Stimulated activated CD4-positive, alpha-beta T cell treated with anti-CD3 and anti-CD28 coated beads, Interleukin-2, amount 100 ng/mL, for 24 hours (primary cell): ENCODE measurements at places on chromosomes 2 and 18.

DNA sequence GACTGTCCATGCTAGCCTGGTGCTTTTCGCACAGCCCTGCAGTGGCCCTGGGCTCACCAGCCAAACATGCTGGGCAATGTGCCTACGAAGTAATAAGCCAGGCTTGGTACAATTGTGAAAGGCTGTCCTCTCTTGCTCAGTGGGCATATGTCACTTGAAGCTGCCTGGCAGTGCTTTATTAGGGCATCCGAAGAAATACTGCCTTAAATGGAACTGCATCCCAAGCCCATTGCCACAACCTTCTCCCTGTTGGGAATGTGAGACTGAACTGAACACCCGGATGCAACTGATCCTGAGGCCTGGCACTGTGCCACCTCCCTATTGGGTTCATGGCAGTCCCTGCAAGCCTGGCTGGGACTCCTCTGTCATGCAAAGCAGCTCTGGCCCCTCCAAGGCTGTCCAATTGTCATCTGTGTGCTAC lies 15.9 kb downstream of the CAPG start:
- no peak for DNase-seq

- DNase-seq: no peak
Observed at GRCh38 chr2:158142165-158142564, 40.5 kb downstream of the UPP2 start.

GRCh38 chr18:80147037-80147417 lies 38.0 kb downstream of the ADNP2 start:
- DNase-seq: no peak

- DNase-seq: no peak
Observed at GRCh38 chr18:77084688-77085035, 47.9 kb downstream of the MBP start.

- DNase-seq: no peak
Observed at GRCh38 chr2:122805346-122805745, 1049.9 kb downstream of the TSN start.

GRCh38 chr2:73176205-73176880 lies 26.0 kb upstream of the NOTO start:
- DNase-seq: peak; percentile 22

- DNase-seq: no peak
Observed at GRCh38 chr2:63792530-63792929, 49.2 kb upstream of the UGP2 start.

GRCh38 chr2:54029721-54030395 lies 59.1 kb upstream of the PSME4 start:
- DNase-seq: no peak

DNA sequence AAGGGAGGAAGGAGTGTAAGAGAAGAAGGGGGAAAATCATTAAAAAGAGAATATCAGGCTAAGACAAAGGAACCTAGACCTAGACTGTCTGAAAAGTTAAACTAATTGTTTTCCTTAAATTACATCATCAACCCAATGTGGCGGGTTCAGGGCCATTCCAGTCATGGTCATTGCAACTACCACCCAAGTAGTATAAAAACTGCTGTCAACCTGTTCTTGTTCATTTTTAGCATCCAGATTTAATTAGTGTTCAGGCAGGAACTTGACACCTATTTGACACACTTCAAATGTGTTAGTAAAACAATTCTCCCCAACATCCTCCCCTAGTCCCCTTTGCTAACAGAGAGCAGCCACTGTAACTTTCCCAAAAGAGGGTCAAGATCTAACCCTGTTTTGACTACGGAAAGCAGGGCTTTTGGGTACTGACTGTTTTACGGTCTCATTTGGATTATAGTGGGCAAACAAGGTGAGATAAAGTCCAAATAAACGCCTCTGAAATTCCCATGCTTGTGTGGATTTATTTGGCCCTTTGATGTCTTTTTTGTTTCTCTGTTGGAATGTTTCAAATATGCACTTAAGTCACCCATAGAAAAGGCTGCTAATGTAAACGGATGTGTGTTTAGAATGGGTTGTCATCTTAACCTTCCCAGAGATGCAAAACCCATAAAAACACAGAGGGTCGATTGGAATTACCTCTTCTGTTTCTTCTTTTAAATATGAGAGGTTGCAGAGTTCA lies 19.3 kb upstream of the TANC1 start:
- DNase-seq: no peak

DNA sequence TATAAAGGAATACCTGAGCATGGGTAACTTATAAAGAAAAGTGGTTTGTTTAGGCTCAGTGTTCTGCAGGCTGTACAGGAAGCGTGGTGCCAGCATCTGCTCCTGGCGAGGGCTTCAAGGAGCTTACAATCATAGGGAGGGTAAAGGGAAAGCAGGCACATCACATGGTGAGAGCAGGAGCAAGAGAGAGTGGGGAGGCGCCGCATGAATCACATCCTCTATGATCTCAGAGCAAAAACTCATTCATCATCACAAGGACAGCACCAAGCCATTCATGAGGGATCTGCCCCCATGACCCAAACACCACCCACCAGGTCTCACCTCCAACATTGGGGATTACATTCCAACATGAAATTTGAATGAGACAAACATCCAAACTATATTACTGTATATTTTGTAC lies 32.5 kb downstream of the R3HDM1 start:
- no peak for DNase-seq

DNA sequence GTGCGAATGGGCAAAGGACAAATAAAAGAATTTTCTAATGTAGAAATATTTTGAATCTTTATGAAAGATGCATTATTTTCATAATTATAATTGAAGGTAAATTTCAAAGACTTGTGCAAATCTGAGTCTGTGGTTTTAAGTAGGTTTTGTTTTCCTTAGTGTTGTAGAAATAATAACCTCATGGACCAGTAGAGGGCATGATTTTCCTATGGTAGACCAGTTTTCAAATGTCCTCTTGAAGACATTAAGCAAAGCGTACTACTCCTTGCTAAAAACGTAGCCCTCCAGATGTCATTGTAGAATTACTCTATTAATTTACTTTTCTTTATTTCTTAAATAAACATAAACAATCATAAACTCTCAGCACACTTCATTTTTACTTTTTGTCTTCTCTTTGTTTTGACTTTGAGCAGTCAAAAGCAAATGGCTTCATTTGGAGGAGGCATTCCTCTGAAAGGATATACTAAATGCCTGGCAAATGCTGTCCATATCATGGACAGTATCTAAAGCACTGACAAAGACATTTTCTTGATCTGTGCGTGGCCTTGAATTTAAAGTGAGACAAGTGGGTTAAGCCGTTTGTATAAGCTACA lies 85.8 kb upstream of the FAM237A start:
- DNase-seq: no peak

GRCh38 chr2:101416609-101417008 lies 29.3 kb upstream of the CREG2 start:
- DNase-seq: no peak

DNA sequence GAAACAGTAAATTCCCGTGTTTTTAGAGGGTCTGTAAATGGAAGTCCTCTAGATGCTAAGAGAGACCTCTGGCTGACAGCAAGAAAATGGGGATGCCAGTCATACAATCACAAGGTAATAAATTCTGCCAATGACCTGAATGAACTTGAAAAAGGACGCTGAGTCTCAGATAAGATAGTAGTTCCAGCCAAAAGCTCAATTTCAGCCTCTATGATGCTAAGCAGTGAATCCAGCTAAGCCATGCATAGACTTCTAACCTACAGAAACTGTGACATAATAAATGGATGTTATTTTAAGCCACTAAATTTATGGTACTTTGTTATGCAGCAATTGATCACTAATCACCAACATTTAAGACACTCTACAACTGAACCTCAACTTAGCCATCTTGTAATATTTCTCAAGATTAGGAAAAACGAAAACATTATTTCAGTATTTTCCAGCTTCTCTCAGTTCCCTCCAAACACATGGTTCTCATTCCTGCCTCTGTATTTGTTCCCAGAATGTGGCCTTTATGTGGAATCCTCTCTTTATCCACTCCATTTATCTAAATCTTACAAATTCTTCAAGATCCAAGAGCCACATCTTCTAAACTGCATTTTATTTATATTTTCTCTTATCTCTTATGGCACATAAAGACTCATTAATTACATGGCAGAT lies 331.1 kb downstream of the GULP1 start:
- DNase-seq: no peak

DNA sequence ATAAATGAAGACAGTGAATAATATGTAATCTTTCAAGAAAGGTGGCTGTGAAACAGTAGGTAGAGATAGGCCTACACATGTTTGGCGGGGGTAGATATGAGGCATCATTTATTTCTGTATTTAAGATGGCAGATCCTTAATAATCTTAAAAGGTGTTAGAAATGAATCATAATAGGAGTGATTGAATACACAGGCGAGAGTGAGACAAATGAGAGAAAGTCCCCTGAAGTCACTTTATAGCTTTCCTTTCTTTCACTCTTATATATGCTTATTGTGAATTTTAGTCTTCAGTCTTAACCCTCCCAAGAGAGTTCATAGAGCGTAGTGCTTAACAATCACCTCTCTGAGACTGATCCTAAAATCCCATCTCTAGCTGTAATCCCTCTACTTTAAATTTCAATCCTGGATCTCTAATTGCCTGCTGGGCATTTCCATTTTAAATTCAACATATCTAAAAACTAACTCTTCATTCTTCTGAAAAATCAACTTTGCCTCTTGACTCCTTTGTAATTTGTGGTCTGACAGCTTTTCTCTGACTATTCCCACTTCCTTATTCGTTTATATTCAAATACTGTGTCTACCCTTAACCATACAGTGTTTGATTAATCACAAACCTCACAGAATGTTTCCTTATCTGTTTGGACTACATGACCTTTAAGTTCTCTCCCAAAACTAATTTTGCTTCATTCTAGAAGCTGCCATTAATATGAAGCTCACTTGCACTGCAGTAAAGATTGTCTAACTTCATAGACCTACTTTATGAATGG lies 463.7 kb upstream of the FSIP2 start:
- no peak for DNase-seq

- no peak for DNase-seq
Observed at GRCh38 chr2:73832930-73833329, 4.2 kb downstream of the STAMBP start.
